ENCODE measurements at places on chromosomes 13 and 19. TPM values are rescaled to one million over a fixed set of nuclear protein-coding genes. Genes with fewer than 3 reads are reported as not detected.

The FCHO1 gene
- 1.1 TPM for total RNA-seq

DNA sequence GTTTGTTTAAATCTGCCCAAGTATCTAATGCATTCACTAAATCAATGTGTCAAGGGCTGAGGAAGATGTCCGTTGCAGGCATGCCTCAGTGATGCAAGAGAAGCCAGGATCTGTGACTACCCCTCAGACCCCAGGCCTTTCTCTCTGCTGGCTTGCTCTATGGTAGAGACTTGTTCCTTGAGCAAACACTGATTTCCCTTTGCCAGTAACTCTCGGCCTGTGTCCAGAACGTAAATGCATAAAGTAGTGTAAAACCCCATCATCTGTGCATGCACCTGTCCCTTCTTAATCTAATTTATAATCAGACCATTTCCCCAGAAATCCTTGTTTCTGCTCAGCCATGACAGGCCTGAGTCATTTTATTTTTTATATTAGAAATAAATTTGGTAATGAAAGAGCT lies 28.7 kb upstream of the FRY start:
- no peak for ATAC-seq
- no peak overlapping the region for H3K27ac ChIP-seq
- no peaks in the 10 kb centered on the region for H3K27me3 ChIP-seq
- H3K36me3 ChIP-seq: no peaks in the 10 kb centered on the region

The MAB21L1 gene
- 1.1 TPM for total RNA-seq

The ZNF69 gene
- total RNA-seq: 13.6 TPM
